Right ventricle myocardium inferior (tissue), 1 donor: ENCODE measurements at places on chromosomes 1 and 21. TPM values are rescaled to one million over a fixed set of nuclear protein-coding genes. Genes with fewer than 3 reads are reported as not detected.

DNA sequence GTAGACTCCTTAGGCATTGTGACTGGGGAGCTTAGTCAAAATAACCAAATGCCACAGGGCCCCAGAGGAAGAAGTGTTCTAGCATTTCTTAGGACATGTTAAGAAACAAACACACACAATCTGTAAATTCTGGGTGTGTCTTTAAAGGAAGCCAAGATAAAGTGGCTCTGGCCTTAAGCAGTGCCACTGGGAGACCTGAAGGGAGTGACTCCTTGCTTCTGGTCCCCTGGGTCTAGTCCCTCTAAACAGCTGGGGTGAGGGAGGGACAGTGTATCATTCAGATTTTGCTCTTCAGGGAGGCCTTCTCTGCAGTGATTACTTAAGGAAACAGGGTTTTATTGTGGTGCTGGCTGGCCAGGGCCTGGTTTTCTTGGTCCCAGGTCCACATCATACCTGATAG, 9.1 kb upstream of the PROK1 start:
- no peak for DNase-seq

FCER1G gene
- total RNA-seq, result 38.3 TPM

OR2T2 gene
- not detected for total RNA-seq

- no peak for DNase-seq
Measured at GRCh38 chr1:31586376-31587327, 10.3 kb downstream of the TINAGL1 start.

SPRR2B gene
- not detected for total RNA-seq

DNA sequence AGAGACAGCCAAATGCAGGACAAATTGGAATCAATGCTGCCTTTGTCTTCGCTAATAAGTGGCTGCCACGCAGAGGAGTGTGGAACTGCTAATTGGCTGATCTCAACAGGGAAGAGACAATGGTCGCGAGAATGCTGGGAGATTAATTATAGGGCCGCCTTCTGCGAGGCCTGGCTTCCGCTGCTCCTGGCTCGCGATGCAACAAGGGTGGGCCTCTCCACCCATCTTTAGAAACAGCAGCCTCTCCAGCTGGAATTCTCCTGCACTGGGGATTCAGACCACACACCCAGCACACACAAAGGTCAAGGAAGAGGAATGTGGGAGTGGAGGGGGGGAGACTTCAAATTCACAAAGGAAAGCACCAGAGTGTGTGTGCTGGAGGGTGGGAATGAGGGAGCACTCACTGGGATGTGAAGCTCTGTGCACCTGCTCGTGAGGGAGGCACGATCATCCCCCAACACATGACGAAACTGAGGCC, 200.7 kb upstream of the GRIK3 start:
- no peak for DNase-seq

DNA sequence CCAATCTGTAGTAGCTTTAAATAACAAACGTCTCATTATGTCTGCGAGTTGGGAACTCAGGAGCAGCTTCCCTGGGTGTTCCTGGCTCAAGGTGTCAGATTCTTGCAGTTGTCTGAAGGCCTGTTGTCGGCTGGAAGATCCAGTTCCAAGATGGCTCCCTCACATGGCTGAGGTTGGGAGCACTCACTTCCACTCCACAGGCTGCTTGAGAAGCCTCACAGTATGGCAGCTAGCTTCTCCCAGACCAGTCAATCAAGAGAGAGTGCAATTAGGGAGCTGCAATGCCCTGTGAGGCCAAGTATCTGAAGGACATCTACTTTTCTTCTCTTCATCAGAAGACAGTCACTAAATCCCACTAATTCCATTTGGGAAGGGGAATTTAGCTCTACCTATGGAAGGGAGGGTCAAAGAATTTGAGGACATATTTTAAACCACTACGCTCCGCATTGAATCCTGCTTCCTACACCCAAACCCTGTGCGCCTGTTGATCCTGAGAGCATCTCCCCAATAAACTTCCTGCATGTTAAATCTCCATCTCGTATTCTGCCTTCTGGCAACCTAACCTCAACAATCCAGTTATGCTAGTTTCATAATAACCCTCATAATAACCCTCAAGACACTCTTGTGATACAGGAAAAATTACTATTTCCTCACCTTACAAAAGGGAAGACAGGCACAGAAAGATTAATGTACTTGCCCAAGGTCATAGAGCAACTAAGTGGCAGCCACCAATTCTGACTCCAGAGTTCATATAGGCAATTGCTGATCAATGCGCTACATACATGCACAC, 3.6 kb upstream of the VPS26C start:
- DNase-seq, result no peak

DNA sequence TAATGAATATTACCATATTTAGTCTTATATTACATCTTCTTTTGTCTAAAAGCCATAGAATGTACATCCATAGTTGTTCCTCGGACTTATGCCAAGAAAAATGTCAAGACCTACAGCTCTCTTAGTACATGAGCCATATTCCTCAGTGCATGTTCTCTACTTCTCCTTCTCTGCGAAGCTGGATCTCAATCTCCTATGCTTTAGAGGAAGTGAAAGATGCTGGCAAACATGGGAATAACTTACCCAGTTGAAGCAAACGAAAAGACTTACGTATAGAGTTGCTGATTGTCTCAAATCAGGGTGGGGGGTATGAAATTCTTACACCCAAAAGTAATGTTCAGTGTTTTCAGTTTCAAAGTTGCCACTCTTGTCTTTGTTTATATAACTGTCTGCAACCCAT, 32.7 kb downstream of the OR13G1 start:
- no peak for DNase-seq

DNA sequence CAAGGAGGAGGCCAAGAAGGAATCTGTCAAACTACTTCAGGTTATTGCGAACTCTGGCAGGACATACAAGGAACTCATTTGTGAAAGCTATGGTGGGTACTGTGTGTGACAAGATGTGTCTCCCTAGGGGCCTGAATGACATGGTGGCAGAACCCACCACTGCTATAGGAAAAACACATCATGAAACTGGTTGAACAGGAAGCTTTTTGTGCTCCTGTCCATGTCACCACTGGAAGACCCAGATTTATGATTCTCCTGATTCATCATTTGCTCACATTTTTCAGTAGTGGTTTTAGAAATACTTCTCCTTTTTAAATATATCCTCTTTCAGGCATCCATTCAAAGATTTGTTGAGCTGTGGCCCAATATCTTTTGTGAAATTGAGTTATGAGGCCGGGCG, 23.6 kb downstream of the ARMH1 start:
- DNase-seq, result no peak

HLX gene
- total RNA-seq, result 5.0 TPM

GRCh38 chr1:187771396-187771795, 942.6 kb downstream of the PLA2G4A start:
- no peak for DNase-seq

DNA sequence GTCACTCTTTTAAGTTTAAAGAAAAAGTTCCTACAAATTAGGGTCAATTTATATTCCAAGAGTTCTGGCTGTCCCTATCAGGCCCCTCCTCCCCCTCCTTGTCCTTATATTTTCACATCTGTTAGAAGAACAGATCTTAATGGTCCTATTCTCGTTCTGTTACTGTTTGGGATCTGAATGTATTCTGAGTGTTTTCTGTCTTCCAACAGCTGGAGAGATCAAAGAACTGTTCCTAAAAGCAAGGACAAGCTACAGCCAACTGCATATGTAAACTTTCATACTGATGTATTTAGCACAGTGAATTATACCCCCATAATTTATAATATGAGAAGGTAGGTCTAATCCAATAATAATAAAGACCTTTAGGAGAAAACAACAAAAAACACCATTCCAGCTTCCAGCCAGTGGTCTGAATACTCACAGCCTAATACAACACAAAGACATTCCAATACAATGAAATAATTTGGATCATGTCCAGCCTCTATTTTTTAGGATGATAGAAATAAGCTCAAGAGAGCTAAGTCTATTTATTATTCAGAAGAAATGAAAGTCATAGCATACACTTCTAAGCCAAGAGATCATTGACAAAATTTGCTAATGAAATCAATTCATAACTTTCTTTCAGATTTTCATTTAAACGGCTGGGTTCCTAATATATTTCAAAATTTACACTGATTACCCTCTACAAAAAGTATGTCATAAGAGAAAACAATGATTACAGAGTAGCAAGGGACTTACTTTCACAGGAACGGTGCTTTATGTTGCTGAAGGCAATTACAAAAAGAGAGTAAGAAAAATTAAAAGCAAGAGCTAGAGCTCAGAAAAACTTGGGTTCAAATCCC, 25.3 kb downstream of the WLS start:
- DNase-seq, result no peak

PCP4L1 gene
- total RNA-seq, result 0.60 TPM
